Stimulated activated CD4-positive, alpha-beta T cell treated with anti-CD3 and anti-CD28 coated beads, Interleukin-1b, Interleukin-23, amount 100 ng/mL, for 1 hour (primary cell): ENCODE measurements at places on chromosomes 1 and 21.
A peak's percentile ranks its signal among the peaks of the same experiment; 100 is the strongest.

- DNase-seq, result no peak
Observed at GRCh38 chr1:209421978-209422680, 161.4 kb upstream of the CAMK1G start.

- DNase-seq, result no peak
Observed at GRCh38 chr1:7960165-7960564, 1.3 kb upstream of the PARK7 start.

DNA sequence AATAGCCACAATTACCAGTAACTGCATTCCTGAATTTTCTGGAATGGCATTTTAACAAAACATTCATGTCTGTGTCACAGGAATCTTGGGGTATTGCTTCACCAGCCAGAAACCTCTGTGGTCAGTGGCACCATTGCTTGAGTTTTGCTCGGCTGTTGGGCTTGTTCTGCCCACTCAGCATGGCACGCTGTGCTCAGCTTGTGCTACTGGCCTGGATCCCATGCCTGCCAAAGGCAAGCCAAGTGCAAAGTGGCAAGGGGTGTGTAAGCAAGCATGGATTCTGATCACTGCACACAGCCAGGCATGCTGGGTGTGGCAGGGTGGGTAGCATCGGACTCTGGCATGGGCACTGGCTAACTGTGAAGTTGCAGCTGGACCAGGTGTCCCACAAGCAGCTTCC, 1150.9 kb downstream of the MRPL39 start:
- DNase-seq, result no peak

DNA sequence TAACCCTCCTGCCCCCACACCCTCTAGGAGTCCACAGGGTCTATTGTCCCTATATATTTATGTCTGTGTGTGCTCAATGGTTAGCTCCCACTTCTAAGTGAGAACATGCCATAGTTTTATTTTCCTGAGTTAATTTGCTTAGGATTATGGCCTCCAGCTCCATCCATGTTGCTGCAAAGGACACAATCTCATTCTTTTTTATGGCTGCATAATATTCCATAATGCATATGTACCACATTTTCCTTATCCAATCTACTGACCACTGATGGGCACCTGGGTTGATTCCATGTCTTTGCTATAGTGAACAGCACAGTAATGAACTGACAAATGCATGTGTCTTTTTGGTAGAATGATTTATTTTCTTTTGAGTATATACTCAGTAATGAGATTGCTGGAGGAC, 13.3 kb upstream of the FHAD1 start:
- no peak for DNase-seq

GRCh38 chr21:29238967-29239290, 59.8 kb upstream of the BACH1 start:
- no peak for DNase-seq

GRCh38 chr21:33238565-33239255, 9.0 kb downstream of the IFNAR2 start:
- DNase-seq, result no peak

GRCh38 chr21:35586305-35586704, 474.0 kb downstream of the SETD4 start:
- DNase-seq, result no peak

DNA sequence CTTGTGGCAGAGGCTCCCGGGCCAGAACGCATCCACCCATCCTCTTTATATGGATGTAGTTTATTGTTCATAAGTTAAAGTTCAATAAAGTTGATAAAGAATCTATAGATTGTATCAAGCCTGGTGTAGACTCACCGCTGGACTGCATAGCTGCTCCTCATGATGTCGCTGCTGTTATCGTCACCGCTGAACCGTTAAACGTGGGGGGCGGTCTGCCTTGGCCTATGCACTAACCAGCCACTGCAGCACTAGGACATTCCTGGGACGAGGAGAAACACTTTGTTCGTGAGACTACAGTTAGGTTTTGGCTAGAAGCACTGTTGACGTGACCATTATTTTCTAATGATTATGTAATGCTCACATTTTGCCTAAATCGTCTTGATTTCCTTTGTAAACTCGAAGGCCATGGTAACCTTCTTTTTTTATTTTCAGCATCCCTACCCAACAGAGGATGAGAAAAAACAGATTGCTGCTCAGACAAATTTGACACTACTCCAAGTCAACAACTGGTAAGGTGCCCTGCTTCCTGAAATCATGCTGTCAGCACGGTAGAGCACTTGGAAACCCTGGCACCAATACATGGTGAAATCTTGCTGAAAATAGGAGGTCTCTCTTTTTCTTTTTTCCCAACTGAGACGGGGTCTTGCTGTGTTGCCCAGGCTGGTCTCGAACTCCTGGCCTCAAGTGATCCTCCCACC, 50.2 kb downstream of the PKNOX1 start:
- no peak for DNase-seq

GRCh38 chr1:85240174-85240601, 19.3 kb downstream of the C1orf52 start:
- no peak for DNase-seq

GRCh38 chr1:48923116-48923515, 146.4 kb upstream of the BEND5 start:
- no peak for DNase-seq

DNA sequence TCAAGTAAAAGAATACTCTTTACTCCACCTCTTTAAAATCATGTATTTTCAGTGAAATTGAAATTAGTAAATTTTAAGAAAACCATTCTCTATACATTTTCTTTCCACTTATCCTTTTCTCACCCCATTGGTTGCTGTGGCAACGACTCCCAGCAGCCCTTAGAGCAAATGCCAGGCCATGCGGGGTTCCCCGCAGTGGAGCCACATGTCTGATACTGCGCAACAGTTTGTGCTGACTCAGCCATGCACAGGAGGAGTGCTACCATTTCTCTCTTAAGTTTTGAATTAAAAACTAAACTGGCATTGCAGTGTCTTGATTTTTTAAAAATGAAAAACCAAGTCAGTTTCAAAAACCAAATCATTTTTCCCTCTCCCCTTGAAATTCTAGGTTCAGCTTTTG, 214.1 kb upstream of the L1TD1 start:
- DNase-seq, result no peak

- no peak for DNase-seq
Observed at GRCh38 chr1:177069490-177069889, 95.0 kb downstream of the ASTN1 start.

DNA sequence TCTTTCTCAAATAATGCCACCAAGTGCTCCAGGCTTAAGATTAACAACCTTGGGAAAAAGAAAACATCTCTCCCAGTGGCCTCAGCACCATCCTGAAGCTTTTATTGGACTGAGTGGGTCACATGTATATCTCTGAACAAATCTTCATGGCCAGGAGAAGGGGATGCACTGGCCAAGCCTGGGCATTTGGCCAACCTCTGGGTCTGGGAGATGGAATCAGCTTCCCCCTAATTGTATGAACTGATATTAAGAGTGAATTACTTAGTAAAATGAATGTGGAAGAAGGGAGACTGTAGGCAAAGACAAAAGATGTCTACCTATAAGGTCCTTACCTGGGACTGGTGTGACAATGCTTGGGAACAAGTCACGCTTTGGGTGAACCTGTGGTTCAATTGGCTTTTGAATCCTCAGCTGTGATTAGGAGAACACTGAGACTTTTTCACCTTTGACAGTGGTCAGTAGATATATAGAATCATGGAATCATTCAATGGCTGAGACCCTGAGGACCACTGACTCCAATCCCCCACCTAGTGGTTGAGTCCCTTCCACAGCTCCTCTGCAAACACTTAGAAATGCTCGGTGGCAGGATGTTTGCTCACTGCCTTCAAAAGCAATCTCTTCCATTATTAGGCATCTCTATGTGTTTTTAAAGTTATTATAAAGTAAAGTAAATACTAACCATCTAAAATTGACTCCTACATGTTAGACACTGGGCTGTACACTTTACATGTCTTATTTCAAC, 102.6 kb upstream of the ATP1A1 start:
- DNase-seq, result no peak

DNA sequence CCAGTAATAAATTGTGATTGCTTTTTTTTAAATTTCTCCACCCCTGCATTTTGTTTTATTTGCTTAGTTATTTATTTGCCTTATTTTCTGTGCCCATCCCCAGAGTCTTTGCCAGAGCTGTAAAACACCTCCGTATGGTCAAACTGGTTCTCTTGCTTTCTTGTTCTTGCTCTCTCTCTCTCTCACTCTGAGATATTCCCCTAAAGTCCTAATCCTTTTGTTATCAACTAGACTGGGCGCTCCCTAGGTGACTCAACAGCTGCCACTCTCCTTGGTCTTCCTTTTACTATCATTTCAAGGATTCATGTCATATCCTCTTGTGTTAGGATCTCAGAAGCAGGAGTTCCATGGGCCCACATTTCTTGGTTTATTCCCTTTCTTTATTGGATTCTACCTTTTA, 160.0 kb downstream of the PRDM2 start:
- no peak for DNase-seq

DNA sequence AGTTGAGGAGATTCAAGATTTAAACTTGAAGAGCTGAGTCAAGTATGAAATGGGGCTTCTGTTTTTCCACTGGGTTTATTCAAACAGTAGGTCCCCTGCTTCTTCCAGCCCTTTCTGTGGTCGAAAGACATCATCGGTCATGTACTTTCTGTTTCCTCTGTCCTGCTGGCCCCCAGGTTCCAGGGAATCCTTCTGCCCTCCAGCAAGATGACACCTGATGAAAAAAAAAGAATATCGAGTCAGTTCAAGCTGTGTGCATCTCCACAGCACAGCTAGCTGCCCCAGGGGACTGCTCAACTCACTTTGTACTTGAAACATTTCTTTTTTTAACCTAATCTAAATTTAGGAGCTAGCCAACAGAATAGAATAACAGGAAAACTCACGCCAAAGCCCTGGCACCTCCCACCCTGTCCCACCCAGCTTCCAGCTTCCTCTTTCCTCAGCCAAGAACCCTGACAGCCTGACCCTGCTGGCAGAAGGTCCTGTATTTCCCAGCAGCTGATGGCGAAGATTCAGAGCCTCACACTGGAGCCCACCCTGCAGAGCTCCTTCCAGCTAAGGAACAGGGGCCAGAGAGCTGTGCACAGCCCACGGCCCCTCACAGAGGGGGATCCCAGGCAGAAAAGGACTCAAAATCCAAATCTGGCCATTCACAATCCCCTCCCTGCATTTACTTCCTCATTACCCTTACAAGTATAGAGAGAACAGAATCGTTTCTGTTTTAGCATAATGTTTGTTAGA, 176.5 kb downstream of the PSMG1 start:
- DNase-seq, result no peak

GRCh38 chr1:12336413-12336812, 106.6 kb downstream of the VPS13D start:
- DNase-seq, result no peak

- DNase-seq, result no peak
Observed at GRCh38 chr1:41640756-41641474, 156.4 kb upstream of the EDN2 start.

- no peak for DNase-seq
Observed at GRCh38 chr1:32538887-32539583, at the start of gene ZBTB8A. Gene ZBTB8A, plus strand, starts transcription at chr1:32539427. Its CDS starts 53,505 bp downstream, at chr1:32592932.

- DNase-seq, result no peak
Observed at GRCh38 chr1:235527196-235527814, 23.1 kb upstream of the B3GALNT2 start.

DNA sequence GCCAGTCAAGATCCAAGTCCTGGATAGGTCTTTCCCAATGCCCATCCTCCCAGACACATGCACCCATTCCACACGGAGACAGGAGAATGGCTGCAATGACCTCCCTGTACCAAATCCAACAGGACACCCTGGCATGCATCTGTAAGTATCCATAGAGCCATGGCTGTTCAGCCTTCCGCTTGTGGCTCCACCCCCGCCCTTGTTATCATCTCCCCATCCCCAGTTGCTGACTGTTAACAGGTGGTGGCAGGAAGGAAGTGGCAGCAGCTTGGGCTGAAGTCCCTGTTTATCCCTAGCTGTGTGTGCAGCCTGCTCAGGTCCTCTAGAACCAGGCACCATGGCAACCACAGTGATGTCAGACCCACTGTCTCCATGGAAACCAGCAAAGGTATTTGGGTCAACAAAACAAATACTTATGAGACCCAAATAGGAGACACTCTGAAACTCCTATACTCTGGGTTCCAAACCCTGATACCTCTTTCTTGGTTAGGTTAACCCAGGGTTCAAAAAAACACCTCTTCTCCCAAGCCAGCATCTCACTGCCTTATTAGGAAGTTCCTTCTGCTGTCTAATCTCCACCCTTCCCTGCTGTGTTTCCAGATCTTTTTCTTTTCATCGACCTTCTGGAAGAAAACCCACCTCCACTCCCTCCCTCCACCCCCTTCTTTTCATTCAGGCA, 721 bp downstream of the PBXIP1 start:
- DNase-seq, result peak; percentile 84

DNA sequence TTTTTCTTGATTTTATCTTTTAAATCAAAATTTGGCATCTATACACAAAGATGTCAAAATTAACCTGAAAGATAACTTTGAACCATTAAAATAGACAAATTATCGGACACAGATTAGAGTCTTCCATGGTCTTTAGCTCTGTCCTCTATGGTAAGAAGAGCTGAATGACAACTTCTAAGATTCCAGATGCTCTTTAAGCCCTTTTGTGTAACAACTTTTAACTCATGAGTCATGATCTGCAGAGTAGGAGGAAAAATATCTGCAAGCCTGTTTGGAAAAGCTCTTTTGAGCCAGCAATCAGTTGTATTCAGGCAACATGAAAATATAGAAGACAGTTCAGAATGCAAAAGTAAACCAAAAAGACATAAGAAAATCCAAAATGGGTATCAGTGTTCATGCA, 37.8 kb downstream of the TTC13 start:
- no peak for DNase-seq

GRCh38 chr1:1839311-1839965, 51.4 kb downstream of the GNB1 start:
- no peak for DNase-seq

DNA sequence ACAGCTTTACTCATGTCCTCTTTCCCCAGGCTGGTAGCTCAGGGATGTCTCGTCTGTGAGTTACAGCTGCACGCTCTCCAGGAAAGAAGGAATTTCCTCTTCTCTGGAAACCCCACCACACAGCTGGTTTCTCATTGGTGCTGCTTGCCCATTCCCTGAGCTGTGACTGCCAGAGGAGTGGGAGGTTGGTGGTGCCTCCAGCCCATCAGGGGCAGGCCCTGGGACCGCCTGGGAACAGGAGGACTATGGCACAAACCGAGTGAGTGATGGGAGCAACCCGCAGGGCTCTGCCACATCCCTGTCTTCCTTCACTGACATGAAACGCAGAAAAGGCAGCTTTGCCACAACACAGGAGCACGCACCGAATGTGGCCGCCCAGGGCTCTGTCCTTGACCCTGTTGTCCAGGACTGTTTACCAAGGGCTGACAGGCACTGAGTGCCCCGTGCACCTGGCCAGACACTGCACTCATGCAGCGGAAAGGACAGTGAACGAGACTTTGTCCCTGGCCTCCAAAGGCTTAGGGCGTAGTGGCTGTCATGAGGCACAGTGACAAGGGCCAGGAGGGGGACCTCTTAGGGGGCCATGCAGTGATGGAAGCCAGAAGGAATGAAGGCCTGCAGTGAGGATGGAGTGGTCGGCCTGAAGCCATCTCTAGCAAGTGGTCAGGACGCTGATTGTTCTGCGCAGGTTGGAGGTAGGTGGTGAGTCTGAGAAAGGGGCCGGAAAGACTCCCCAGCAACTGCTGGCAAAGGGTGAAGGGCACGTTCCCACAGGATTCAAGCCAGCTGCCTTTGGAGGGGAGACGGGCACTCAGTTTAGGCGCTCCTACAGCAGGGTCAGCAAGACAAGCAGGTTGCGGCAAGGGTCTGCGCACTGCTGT, 1.7 kb upstream of the CCNL2 start:
- no peak for DNase-seq

- DNase-seq, result no peak
Observed at GRCh38 chr1:241331328-241332036, 25.5 kb downstream of the RGS7 start.

- no peak for DNase-seq
Observed at GRCh38 chr1:98133131-98133530, 212.3 kb upstream of the DPYD start.
